ENCODE measurements at places on chromosomes 2 and 18. TPM values are rescaled to one million over a fixed set of nuclear protein-coding genes. Genes with fewer than 3 reads are reported as not detected.

TMEM214 gene
- total RNA-seq: 96.1 TPM

TMEM163 gene
- total RNA-seq: 4.0 TPM

SP5 gene
- 4.4 TPM for total RNA-seq

SNED1 gene
- 9.7 TPM for total RNA-seq

TEX44 gene
- not detected for total RNA-seq

UGT1A8 gene
- total RNA-seq: not detected

UGT1A10 gene
- total RNA-seq: not detected

TRAPPC12 gene
- 74.7 TPM for total RNA-seq

DNA sequence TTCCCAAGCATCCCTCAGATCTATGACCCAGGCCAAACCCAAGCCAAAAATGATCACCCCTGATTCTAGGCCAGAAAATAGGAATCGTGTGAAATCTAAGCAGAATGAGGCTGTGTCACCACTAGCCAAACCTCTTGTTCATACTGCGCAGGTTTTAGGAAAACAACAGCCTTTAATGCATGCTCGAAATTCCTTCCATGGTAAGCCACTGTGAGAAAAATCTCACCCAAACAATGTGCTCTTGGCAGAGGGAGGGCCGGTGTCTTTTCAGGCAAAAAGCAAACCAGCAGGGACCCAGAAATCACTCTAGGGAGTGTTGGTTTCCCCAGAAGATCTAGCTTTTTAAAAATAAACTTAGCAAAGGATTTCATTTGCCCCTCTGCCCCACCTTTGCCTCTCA, 71.2 kb upstream of the FOSL2 start:
- DNase-seq: no peak

DNA sequence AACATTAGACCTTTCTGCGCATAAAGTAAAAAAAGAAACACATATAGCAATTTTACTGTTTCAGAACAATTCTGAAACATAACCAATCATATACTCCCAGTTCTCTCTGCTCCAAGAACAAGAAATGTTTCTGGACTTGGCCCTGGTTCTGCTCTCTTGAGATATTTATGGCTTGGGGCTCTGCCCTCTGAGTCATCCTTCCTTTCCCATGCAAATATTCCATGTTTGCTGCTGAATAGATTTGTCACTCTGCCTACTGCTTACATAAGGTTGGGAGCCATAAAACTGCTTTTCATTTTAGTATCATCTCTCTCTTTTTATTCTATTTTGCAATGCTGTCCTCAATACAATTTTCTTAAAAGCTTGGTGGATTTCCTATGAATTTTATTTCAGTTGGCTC, 499.6 kb upstream of the ACVR2A start:
- DNase-seq: no peak

DNA sequence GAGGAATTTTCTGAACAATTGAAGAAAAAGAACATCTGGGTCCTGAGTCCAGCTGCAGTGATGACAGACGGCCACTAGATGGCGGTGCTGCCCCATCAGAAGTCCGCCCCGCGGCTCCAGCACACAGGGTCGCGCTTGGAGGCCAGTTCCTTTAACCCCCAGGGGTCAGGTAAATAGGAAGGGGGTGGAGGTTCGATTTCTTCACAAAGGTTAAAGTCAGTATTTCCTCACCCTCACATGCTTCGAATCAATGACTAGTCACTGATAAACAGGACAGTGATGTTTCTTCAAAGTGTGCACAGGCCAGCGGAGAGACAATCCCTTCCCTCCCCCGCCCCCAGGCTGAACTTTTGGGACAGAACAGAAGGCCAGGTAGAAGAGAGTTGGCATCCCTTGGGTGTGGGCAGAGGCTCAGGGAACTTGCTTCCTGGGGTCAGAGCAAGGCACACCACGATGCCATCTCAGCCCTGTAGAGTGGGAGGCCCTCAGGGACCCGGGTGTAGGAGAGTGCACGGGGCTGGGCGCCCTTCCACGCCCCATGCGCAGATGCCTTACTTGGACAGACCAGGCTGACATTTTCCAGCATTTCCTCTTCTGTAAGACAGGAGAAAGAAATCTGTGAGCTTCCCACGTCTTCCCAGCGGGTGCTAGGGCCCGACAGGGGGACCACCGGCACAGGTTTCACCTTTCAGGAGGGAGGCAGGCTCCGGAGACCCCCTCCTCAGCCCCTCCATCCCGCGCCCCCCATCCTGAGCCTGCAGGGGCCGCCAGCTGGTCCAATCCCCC, 722 bp downstream of the APOB start:
- peak; percentile 77 for DNase-seq

DNA sequence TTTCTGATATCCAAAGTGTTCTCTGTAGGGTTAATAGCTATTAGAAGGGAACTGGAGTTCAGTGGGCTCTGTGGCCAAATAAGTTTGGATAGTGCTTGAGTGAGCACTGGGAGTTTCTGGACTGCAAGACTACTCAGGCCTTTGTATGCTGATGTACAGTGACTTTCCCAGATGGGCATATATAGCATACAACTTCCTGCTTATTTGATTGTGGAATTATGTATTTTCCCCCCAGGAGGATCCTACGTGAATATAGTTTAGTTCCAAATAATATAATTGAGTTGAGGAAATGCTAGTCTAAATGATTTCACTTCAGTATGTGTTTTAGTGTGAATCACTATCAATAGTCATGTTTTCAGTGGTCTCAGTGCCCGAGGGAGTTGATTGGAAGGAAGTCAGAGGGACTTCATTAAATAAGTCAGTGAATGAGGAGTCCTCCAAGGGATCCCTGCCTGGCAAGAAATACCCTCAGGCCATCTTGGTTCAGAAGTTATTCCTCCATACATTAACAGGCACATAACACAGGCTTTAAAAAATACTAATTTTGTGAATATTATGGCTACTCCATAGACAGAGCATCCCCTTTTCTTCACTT, 251.4 kb downstream of the PRKCE start:
- DNase-seq: no peak

DNA sequence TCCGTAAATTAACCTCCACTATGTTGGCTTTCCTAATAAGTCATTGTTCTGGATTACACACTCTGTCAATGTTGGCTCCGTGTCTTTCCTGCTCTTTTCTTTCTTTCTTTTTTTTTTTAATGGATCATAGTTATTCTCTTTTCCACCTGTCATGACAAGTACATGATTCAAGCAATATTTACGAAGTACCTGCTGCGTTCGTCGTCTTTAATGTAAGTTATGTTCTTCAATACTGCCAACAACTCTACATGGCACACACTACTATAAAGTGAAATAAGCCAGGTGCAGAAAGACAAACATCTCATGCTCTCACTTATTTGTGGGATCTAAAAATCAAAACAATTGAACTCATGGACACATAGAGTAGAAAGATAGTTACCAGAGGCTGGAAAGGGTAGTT, 239.1 kb downstream of the SCG2 start:
- DNase-seq: no peak

- DNase-seq: no peak
Observed at GRCh38 chr2:26792720-26793119, 6.9 kb downstream of the CENPA start.

DNA sequence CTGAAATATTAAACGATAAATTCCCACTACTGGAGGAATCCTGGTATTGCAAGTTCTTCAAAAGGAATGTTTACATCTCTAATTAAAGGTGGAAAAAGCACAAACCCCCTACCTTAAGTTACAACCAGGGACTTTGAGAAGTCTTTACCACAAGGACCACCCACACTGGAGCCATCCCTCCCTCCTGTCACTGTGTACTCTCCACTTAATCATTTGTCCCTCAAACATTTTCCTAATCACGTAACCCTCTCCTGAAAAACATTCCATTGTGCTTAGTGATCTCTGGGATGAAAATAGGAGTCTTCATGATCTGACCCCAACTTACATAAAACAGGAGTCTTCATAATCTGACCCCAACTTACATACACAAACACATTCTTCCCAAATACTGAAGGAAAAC, 85.7 kb downstream of the SUCLG1 start:
- DNase-seq: no peak

GRCh38 chr2:213199871-213200270, 48.5 kb upstream of the IKZF2 start:
- DNase-seq: no peak

DNA sequence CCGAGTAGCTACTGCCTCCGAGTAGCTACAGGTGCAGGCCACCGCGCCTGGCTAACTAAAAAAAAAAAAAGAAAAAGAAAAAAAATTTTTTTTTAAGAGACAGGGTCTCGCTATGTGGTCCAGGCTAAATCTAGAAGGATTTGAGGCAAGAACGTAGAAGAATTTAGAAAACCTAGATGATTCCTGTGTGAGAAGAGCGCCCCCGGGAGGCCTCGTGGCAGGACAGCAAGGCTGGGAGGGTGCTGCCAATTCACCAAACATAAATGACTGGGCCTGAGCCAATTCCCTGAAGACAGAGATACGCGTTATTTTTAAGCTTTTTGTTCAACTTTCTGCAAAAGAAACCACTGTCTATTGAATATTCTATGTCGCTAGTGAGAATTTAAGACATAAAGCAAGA, 90.1 kb upstream of the TGFA start:
- DNase-seq: no peak

DNA sequence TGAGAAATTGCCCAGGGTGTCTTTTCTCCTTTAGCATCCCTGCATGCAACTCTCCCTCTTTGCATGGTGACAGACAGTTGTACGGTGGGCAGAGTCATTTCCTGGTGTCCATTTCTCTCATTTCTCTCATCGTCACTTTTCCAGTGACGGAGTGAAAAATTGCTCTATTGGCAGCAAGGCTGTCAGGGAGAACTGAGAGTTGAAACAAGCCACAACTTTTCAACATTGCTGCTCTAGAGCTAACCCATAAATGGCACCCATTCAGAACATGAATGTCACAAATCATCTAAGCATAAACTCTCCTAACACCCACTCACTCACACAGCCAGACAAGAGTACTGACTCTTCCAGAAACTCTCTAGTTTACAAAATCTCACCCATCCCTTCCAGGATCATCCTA, 55.7 kb downstream of the ZC3H8 start:
- DNase-seq: no peak

- DNase-seq: no peak
Observed at GRCh38 chr2:151669585-151670081, 64.6 kb downstream of the NEB start.

DNA sequence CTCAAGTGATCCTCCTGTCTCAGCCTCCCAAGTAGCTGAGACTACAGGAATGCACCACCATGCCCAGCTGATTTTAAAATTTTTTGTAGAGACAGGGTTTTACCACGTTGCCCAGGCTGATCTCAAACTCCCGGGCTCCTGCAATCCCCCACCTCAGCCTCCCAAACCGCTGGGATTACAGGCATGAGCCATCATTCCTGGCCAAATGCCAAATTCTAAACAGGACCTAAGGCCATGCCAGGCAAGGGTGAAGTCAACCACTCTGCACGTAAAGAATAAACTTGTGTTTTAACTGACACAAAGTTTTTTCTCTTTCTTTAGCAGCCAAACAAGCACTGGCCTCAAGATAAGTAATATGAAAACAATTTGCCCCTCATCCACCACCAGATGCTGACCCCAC, 37.4 kb upstream of the SATB2 start:
- DNase-seq: no peak

DNA sequence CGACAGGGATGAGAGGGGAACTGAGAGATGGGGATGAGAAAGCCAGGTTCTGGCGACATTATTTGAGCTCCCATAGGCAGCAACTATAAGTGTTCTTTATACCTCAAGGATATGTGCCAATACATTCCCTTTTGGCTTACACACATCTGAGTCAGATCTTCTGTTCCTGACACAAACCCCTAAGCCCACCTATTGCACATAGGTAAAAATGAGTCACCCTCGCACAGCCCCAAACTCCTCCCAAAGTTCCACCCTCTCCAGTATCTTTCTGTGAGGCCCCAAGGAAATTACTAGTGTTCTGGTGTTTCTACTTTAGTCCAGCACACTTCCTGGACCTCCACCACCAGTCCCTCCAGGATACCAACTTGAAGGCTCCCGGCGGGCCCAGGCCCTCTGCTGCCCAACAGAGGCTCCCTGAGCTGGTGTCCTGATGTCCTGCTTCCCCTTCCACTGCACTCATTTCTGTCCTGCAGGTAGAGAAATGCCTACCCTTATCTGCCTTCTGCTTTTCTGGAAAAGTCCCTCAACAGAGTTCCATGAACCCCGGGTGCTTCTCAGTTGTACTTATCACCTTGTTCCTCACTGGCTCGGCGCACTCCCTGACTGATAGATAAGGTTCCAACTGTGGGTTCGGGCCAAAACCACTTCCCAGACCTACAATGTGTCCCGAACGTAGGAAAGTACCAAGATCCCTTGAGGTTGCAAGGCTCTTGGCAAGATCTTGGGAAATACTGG, 125.5 kb downstream of the EN1 start:
- no peak for DNase-seq

GRCh38 chr2:200507179-200507578, 2.7 kb downstream of the KCTD18 start:
- no peak for DNase-seq

- DNase-seq: no peak
Observed at GRCh38 chr2:143429932-143430679, 300.9 kb downstream of the ARHGAP15 start.

GRCh38 chr2:42281416-42282081, 79.5 kb downstream of the COX7A2L start:
- no peak for DNase-seq

GRCh38 chr2:13193900-13194299, 477.2 kb downstream of the TRIB2 start:
- DNase-seq: no peak

DNA sequence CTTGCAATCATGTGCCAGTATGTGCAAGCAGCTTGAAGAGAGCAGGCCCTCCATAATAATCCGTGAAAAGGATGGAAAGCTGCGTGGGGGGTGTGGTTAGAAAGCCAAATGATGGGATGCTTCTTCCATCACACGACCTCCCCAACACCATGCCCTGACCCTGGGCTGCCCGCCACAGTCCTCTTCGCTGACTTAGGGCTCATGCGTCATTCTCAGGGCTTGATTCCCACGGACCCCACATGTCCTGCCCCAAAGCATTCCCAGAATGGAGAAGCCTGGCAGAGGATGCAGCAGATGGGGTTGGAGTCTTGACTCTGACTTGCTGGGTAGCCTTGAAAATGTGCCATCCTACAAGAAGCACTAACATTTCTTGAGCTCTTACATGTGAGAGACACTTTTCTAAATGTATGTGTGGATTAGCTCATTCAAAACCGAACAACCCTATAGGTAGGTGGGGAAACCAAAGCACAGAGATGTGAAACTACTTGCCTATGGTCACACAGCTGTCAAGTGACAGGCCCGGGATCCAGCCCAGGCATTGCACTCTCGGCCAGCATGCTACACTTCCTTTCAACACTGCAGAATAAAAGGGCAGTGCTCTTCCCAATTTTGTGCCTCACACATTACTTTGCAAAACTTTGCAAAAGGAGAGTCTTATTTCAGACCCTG, 3.7 kb downstream of the TNS1 start:
- DNase-seq: no peak
